Activated T-helper 17 cell treated with anti-CD3 and anti-CD28 coated beads, Interleukin-2, amount 50 U/mL, for 72 hours (primary cell): ENCODE measurements at places on chromosomes 11 and 22. TPM values are rescaled to one million over a fixed set of nuclear protein-coding genes. Genes with fewer than 3 reads are reported as not detected.
A peak's percentile ranks its signal among the peaks of the same experiment; 100 is the strongest.

The HSPB2 gene
- not detected for total RNA-seq

The CFAP300 gene
- total RNA-seq = not detected

DNA sequence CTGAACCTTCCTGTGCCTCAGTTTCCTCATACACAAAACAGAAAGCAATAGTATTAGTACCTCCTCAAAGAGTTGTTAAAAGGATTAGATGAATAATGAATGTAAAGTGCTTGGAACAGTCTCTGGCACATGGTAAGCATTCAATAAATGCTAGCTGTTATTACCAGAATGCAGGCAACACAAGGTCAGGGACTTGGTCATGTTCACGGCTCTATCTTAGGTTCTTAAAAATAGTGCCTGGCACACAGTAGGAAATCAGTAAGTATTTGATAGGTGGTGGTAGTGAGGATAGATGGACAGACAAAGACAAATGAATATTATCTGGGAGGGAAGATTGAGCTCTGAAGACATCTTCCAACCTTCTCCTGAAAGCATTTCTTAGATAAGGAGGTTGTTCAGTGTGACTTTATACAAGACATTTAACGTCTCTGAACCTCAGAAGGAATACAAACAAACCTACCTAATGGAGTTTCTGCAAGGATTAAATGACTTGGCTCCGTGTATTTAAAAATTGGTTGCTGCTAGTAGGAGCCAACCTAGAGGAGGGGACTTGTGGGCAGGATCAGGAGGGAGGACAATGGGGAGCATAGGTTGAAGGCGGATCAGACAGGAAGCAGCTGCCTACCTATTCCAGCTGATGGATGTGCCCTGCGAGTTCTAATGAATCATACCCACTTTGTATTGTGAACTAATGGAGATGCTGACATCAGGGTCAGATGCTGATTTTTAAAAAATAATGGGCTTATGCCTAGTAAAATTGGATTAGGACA lies 94.1 kb downstream of the DBX1 start:
- no peaks in the 10 kb centered on the region for H3K36me3 ChIP-seq
- H3K27me3 ChIP-seq = peaks cover 5% of the 10 kb centered on the region
- no peak for ATAC-seq
- H3K4me1 ChIP-seq = no peaks in the 10 kb centered on the region
- H3K4me3 ChIP-seq = no peak overlapping the region

DNA sequence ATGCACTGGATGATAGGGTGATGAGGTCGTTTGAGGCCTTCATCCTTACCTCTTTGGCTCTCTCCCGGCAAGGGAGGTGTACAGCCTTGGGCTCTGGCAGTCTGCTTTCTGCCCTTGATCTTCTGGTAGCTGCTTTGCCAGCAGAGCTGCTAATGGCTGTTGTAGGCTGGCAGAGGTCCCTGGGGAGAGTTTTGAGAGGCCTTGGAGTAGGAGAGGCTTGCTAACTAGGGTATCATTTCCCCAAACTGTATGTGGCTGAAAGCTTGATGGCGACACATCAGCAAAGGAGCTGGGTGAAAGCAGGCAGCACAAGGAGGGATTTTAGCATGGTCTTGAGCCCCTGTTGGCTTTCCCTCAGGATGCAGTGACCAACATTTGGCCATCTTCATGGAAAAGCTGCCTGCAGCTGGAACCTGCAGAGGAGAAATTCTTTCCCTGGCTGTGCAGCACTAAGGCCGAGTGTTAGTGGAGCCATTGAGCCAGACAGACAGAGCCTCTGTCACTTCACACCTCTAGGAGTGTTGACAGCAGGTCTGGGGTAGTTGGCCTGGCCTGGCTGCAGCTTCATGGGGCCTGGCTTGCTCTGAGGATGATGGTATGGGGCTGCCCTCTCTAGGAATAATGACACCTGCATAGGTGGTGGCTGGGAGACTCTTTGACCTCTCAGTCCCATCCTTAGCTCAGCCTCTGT lies 3.5 kb upstream of the AMPD3 start:
- no peaks in the 10 kb centered on the region for H3K27me3 ChIP-seq
- peaks cover 31% of the 10 kb centered on the region for H3K4me1 ChIP-seq
- no peak for ATAC-seq
- peak overlapping the region; percentile 86 for H3K27ac ChIP-seq

GRCh38 chr11:27216270-27217149 lies 146.5 kb downstream of the CCDC34 start:
- H3K4me3 ChIP-seq = no peak overlapping the region
- H3K27ac ChIP-seq = no peak overlapping the region
- ATAC-seq = no peak

GRCh38 chr22:20997536-20998257 lies 4.2 kb downstream of the THAP7 start:
- no peak overlapping the region for H3K4me3 ChIP-seq
- H3K4me1 ChIP-seq = no peaks in the 10 kb centered on the region
- no peak for ATAC-seq
- peaks cover 49% of the 10 kb centered on the region for H3K36me3 ChIP-seq
- H3K27me3 ChIP-seq = no peaks in the 10 kb centered on the region

DNA sequence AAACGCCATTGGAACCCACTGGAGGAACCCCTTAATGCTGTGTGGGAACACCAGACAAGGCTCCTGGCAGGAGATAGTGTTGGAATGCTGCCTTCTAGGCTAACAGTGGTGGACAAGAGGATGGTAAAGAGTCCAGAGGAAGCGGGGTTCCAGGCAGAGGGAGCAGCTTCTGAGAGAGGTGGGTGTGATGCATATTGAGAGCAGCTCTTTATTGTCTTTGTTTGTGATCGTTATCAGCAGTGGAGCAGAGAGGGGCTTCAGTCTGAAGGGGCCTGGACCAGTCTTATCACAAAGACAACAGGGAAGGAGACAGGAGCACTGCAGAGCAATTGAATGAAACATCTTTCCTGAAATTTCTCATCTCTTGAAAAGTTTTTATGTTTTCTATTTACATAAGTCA lies 106.8 kb upstream of the PLET1 start:
- no peak overlapping the region for H3K27ac ChIP-seq
- no peak for ATAC-seq
- no peaks in the 10 kb centered on the region for H3K36me3 ChIP-seq

DNA sequence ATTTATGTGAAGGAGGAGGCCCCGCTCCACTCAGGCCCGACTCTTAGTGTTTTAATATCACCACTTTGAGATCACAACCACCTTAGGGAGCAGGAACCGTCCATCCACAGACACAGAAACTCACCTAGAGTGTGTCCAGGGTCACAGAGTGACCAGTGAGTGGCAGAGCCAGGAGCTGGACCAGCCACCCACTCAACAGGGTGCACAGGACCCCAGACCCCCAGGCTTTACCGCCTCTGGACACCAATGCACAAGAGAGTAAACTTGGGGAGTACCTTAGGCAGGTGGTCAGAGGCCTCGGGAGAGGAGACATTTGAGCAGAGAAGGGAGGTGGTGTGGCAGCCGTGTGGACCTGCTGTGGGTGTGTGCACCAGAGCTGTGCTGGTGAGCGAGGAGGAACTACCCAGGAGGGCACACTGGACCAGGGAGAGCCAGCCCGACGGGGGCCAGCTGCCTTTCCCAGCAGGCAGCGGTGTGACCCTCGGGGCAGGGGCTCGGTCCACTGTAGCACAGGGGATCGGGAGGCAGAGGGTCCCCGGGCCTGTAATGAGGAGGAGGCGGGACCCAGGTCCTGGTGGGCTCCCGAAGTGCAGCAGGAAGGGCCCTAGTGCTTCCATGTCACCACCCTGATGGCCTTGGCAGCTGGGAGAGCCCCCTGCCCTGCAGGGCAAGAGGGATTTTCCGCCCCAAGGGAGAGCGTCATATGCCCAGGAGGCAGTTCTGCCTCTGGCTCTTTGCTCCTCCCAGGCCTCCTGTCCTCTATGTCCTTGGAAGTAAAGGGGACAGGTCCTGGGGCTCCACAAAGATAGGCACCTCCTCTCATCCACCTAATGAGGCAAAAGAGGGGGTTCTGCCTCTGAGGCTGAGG lies 7.5 kb upstream of the NLRP6 start:
- peaks cover 20% of the 10 kb centered on the region for H3K36me3 ChIP-seq
- H3K4me1 ChIP-seq = peaks cover 13% of the 10 kb centered on the region
- no peak overlapping the region for H3K4me3 ChIP-seq
- no peak for ATAC-seq
- H3K27me3 ChIP-seq = no peaks in the 10 kb centered on the region

GRCh38 chr22:40782521-40782920 lies 36.6 kb downstream of the SLC25A17 start:
- H3K27me3 ChIP-seq = no peaks in the 10 kb centered on the region
- H3K36me3 ChIP-seq = peaks cover 63% of the 10 kb centered on the region
- no peak overlapping the region for H3K27ac ChIP-seq
- no peak for ATAC-seq
- H3K4me1 ChIP-seq = peaks cover 8% of the 10 kb centered on the region

GRCh38 chr11:74012074-74012809 lies 3.4 kb upstream of the UCP3 start:
- H3K27me3 ChIP-seq = no peaks in the 10 kb centered on the region
- peak overlapping the region; percentile 78 for H3K4me3 ChIP-seq
- H3K36me3 ChIP-seq = peaks cover 48% of the 10 kb centered on the region

DNA sequence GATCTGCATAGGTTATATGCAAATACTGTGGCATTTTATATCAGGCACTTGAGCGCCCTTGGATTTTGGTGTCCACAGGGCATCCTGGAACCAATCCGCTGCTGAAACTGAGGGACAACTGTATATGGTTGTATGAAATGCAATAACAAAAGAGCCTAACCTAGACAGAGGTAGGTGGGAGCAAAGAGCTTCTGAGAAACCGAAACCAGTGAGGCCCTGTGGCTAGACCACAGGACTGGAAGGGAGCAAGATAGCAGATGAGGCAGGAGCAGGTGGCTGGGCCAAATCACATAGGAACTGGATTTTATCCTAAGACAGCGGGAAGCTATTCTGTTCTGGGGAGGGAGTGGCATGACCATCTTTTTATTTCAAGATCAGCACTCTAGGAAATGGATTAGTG lies 30.1 kb downstream of the RCN1 start:
- no peaks in the 10 kb centered on the region for H3K36me3 ChIP-seq
- H3K27ac ChIP-seq = no peak overlapping the region
- H3K4me3 ChIP-seq = no peak overlapping the region
- ATAC-seq = peak; percentile 35
- no peaks in the 10 kb centered on the region for H3K4me1 ChIP-seq

DNA sequence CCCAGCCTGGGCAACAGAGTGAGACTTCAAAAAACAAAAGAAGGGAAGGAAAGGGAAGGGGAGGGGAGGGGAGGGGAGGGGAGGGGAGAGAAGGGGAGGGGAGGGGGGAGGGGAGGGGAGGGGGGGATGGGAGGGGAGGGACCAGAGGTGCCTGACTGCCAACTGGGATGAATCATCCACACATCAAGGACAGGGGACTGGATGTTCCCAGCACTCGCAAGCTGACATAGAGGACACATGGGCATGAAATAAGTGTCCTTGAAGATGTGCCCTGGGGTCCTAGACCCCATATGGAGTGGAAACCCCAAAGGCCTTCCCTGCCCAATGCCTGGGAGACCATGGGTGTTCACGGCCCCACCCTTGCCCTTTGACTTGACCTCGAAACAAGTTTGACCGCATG lies 19.8 kb downstream of the TST start:
- H3K36me3 ChIP-seq = no peaks in the 10 kb centered on the region
- H3K27ac ChIP-seq = no peak overlapping the region
- H3K4me3 ChIP-seq = no peak overlapping the region
- peaks cover 16% of the 10 kb centered on the region for H3K27me3 ChIP-seq
- no peak for ATAC-seq

DNA sequence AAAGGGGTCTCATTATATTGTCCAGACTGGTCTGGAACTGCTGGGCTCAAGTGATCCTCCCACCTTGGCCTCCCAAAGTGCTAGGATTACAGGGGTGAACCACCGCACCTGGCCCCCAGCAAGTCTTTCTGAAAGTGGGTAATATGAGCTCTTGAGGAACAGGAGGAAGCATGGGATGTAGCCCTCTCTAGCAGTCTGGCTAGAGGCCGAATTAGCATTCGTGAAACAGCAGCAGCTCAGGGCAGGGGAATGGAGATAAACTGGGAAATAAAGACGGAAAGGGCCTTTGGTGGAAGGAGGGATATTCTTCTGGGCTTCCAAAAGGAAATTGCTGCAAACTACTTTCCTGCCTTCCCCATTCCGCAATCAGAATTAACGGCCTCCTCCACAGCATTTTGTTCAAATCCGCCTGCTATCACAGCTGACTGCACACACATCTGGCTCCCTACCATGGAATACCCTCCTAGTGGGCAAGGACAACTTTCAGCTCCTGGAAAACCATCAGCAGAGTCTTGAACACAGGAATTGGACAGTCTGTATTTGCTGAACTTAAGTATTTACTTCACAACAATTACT lies 44.3 kb downstream of the MICAL3 start:
- H3K27me3 ChIP-seq = no peaks in the 10 kb centered on the region
- H3K4me1 ChIP-seq = peaks cover 23% of the 10 kb centered on the region
- no peaks in the 10 kb centered on the region for H3K36me3 ChIP-seq
- no peak for ATAC-seq
- H3K27ac ChIP-seq = peak overlapping the region; percentile 42
- peak overlapping the region; percentile 59 for H3K4me3 ChIP-seq

DNA sequence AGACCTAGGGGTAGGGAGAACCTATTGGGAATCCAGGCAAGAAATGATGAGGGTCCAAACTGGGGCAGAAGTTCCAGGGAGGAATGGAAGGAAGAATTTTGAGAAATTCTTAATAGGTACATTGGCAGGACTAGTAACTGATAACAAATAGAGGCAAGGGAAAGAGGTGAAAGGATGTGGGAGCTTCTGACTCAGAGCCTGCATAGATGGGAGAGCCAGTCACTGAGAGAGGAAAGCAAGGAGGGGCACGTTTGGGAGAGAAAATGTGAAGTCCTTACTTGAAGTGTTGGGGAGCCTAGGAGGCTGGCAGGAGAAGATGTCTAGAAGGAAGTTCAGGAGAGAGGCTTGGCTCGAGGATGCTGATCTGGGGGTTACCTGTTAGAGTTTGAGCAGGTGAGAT lies 104.6 kb upstream of the NCAM1 start:
- peaks cover 27% of the 10 kb centered on the region for H3K27me3 ChIP-seq
- no peaks in the 10 kb centered on the region for H3K36me3 ChIP-seq
- ATAC-seq = no peak

DNA sequence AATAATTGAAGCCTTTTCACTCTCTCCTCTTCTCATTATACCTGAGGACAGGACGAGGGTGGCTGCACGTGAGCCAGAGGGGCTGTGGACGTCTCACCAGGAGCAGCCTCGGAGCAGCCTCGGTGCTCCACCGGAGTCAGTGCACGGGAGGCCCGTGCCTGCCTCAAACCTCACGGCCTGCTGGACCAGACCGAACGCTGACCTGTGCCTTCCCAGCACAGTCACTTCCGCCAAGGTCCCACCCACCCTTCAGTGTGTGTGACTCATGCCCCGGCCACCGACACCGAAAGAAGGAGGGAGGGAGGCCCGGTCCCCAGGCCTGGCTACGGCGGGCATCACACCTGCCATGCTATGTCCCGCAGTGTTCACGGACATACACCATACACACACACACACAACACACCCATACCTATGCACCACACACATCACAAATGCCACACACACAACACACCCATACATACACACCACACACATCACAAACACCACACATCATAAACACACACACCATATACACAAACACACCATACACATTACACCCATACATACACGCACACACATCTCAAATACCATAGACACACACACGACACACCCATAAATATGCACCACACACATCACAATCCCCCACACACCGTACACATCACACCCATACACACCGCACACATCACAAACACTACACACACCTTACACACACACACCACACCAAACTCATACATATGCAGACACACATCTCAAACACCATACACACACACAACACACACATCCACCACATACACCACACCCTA lies 1506.5 kb downstream of the TBC1D22A start:
- no peak overlapping the region for H3K4me3 ChIP-seq
- peaks cover 19% of the 10 kb centered on the region for H3K27me3 ChIP-seq
- no peak overlapping the region for H3K27ac ChIP-seq
- H3K4me1 ChIP-seq = no peaks in the 10 kb centered on the region
- no peaks in the 10 kb centered on the region for H3K36me3 ChIP-seq
